ENCODE measurements at places on chromosomes 1 and 21.
A peak's percentile ranks its signal among the peaks of the same experiment; 100 is the strongest.

DNA sequence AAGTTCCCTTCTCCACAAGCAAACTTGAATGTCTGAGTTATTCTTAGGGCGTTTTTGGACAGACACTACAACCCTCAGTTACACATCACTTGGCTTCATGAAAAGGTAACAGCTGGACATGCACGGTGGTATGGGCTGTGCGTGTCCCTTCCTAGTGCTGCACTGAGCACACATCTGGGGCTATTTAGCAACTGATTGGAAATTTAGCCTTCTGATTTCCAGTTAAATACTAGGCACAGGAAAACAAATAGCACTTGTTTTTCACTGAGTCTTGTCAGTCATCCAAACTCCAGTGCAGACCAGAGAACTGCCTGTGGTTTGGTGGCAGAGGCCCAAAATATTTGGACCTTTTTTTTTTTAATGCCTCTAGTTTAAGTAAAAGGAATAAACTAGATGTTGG lies 134.7 kb downstream of the TGFBR3 start:
- DNase-seq = no peak

DNA sequence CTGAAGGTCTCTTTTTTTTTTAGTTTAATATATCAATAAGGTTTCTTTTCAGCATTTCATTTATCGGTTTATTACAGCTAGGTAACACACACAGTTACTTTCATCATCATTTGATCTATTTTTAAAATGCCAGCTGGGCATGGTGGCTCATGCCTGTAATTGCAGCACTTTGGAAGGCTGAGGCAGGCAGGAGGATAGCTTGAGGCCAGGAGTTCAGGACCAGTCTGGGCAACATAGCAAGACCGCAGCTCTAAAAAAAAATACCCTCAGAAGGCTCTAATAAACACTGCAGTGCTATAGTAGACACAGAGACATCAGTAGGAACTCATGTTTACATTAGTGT lies 48.5 kb upstream of the VAMP3 start:
- DNase-seq = no peak

DNA sequence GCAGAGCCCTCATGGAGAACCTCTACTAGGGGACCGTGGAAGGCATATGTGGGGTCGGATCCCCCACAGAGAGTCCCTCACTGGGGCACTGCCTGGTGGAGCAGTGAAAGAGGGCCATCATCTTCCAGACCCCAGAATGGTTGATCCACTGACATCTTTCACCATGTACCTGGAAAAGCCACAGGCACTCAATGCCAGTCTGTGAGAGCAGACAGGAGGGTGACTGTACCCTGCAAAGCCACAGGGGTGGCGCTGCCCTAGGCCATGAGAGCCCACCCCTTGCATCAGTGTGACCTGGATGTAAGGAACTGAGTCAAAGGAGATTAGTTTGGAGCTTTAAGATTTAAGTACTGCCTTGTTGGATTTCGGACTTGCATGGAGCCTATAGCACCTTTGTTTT lies 1276.7 kb upstream of the PRMT6 start:
- no peak for DNase-seq

DNA sequence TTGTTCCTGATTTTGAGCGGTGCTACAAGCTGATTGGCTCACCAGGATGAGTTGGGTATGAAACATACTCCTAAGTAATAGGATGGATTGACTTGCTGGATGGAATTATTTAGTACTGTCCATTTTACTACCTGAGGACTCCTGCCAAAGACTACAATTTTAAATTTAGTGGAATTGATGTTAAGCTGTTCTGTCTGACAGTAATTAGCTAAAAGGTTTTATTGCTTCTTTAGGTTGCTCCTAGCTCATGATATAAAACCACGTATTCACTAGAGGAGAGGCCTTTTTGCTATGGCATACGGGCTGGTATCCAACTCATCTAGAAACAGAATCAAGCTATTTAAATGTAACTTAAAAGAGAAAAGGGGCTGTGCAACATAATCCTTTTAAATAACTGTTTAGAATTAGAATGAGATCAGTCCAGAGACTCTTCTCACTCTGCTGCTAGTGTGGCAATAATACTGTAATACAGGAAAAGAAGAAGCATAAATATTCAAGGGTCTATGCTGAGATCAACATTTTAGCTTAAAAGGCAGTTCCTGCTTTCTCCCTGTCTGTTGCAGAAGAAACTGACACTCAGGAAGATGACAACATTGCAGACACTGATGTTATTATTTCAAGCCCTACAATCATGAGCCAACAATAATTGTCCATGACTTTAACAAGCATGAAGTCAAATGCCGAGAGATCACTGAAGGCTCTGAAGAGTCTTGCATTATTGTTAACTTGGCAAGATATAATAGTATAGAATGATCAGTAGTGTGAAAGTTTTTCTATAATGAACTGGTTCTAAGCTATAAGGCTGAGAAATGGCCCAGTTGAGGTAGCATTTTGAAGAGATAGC lies 258.7 kb upstream of the ADGRL4 start:
- DNase-seq = no peak

GRCh38 chr1:157781048-157781447 lies 4.1 kb upstream of the FCRL2 start:
- no peak for DNase-seq

DNA sequence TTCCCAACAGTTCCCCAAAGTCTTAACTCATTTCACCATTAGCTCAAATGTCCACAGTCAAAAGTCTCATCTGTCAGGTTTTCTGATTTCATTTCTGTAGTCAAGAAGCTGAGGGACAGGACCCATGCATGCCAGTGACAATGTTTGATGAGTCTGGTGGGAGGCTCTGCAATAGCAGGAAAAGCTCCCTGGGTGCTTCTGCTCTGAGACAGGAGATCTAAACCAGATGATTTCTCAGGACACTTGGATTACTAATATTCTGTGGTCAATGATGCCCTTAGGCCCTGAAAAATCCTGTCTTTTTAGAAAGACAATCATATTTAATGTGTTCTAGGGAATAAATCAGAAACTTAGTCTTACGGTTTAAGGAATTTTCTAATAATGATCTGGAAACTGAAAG lies 56.4 kb downstream of the PCBP3 start:
- no peak for DNase-seq

- no peak for DNase-seq
Observed at GRCh38 chr1:244576259-244576892, 76.5 kb upstream of the DESI2 start.

- DNase-seq = peak; percentile 83
Observed at GRCh38 chr1:155167166-155168104, 5.7 kb downstream of the KRTCAP2 start.

- DNase-seq = peak; percentile 76
Observed at GRCh38 chr1:12658531-12659453, 14.9 kb downstream of the AADACL4 start.

DNA sequence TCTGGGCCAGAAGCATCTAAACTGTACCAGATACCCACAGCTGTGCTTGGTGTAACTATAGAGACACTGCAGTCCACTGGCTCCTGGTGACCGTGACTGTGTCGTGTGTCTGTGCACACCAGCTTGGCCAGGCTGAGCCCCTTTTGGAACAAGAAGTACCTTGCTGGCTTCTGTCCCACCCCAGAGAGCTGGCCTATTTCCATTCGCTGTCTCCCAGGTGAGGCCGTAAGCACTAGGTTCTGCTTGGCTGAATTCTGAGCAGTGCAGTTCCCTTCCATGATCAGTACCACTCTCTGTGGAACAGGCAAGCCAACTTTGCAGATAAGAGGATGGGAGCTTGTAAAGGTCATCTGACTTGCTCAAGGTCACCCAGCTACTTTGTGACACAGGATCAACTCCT lies 119.9 kb upstream of the DNAH14 start:
- no peak for DNase-seq

GRCh38 chr1:30525631-30525970 lies 197.8 kb downstream of the MATN1 start:
- no peak for DNase-seq

DNA sequence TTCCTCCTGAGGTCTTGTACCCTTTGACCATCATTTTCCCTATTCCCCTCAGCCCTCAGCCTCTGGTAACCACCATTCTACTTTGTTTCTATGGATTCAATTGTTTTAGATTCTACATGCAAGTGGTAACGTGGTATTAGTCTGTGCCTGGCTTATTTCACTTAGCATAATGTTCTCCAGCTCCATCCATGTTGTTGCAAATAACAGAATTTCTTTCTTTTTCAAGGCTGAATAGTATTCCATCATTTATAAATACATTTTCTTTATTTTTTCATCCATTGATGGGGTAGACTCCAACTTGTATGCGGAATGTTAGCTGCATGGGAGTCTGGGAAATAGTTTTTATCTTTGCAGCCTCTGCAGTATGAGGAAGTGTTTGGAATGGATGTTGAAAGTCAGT lies 26.3 kb upstream of the TMEM54 start:
- no peak for DNase-seq

DNA sequence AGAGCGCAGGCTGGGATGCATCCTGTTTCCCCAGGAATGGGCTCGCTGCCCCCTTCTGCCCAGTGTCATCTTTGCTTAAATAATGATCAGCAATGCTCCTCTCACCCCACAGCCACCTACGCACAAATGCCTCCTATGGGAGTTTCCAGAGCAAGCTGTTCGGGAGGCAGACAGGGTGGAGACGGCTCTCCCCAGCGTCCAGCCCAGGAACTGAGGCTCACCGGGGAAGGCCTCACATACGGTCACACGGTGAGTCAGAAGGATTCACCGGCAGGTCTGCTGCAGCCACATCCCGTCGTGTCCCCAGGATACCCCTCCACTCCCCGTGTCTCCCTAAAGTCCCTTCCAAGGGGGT lies 40.3 kb upstream of the RUNX3 start:
- DNase-seq = peak; percentile 52

GRCh38 chr1:39787468-39787867 lies 1.2 kb downstream of the BMP8B start:
- DNase-seq = no peak

DNA sequence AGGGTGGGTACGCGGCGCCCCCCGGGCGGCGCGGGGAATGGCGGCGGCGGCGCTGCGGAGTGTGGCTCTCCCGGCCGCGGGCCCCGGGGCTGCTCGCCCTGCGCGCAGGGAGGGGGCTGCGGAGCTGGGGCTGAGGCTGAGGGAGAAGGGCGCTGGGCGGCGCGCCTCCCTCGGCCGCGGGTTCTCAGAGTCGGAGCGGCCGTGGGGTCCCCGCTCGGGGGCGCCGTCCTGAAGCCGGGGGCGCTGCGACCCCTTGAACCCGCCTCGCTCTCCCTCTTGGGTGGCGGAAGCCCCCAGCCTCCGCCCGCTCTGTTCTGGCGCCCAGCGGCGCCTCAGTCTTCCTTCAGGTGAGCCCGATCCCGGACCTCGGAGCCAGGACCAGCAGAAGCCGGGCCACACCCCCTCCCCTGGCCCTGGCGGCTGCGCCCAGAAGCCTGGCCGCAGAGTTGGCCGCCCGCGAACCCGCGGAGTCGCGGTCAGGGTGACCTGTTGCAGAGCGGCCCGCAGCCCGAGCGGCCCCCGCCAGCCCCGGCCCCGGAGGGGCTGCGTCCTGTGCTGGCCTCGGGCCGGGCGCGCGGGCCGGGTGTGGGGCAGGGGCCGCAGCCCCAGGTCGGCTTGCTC lies 532 bp downstream of the RALGPS2 start:
- DNase-seq = peak; percentile 33

- DNase-seq = no peak
Observed at GRCh38 chr1:162541619-162542141, 19.8 kb upstream of the UAP1 start.

GRCh38 chr1:104100115-104100514 lies 350.4 kb downstream of the AMY1C start:
- no peak for DNase-seq

- DNase-seq = no peak
Observed at GRCh38 chr1:53070621-53071020, 8.6 kb downstream of the PODN start.

DNA sequence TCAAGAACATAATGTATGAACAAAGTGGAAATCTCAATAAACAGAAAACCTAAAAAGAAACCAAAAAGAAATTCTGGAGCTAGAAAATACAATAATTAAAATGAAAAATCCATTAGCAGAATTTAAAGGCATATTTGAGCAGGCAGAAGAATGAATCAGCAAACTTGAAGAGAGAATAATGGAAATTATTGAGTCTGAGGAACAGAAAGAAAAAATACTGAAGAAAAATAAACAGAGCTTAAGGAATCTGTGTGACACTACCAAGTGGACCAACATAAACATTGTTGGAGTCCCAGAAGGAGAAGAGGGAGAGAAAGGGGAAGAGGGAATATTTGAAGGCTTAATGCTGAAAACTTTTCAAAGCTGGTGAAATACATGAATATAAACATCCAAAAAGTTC lies 54.5 kb downstream of the MAGI3 start:
- no peak for DNase-seq

- peak; percentile 14 for DNase-seq
Observed at GRCh38 chr21:29232530-29233255, 66.0 kb upstream of the BACH1 start.

- no peak for DNase-seq
Observed at GRCh38 chr1:56645677-56646305, 677 bp downstream of the PRKAA2 start.

GRCh38 chr21:27622631-27623030 lies 655.7 kb upstream of the ADAMTS5 start:
- DNase-seq = no peak

GRCh38 chr1:230167419-230167852 lies 100.4 kb downstream of the GALNT2 start:
- peak; percentile 56 for DNase-seq

GRCh38 chr1:239811211-239811885 lies 280.3 kb upstream of the FMN2 start:
- no peak for DNase-seq

DNA sequence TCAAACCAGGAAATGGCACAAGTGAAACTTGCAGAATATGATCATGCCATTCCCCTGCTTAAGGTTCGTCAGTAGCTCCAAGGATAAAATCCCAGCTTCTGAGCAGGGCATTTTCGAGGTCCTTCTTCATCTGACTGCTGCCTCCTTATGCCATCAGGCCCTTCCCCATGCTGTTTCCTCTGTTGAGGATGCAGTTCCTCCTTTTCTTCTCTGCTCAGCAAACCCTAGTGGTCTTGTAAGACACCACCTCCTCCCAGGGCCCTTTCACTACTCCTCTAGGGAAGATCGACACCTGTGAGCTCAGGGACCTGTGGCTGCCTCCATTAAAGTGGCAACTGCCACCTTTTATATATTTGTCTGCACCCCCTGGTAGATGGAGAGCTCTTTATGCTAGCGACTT lies 62.1 kb upstream of the JUN start:
- no peak for DNase-seq

DNA sequence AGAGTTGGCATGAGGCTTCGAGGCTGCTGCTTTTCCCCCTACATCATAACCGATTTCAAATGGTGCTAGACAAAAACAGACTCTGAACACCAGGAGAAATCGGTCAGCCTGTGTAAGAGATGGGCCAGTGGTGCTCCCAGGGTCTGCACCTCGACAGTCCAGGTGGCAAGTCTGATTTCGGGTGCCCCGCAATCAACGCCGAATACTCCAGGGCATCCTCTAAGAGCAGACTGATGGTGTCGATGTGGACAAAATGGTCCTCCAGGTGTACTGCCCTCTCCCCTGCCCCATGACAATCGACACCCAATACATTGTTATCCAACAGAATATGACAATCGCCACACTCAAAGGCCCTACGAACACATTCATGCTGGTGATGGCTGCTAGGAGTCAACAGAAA lies 50.0 kb downstream of the CD46 start:
- no peak for DNase-seq

DNA sequence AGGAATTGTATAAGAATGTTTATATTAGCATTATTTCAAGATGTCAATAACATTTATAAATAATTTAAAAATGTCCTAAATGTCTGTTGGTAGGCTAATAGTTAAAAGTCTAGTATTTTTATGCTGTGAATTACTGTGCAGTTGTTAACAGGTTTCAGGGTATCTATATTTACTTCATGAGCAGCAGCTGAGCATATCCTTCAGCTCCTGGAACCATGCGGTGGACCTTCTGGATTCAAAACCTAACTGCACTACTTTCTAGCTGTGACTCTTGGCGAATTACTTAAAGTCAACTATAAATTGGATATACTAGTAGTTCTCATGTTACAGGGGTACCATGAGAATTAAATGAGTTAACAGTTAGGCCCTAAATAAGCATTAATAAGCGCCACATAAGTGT lies 3.7 kb downstream of the CEP350 start:
- DNase-seq = no peak
